ELR (cell line): ENCODE measurements at places on chromosomes 7 and 10.

DNA sequence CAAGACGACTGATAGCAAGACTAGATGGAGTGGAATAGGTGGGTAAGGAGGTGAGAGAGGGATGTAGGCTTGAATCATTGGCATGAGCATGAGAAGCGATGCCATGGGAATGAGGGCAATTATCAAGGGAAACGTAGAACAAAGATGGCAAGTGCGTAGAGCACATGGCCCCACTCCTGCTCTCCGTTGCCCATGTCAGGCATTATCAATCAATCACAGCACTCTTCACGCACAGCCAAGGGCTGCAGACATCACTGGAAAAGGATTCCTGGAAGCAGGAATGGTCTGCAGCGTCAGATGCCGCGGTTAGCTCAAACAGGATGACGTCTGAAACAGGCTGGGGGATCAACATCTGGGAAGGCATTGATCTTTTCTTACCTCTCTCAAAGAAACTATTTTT, 25.6 kb upstream of the GALNTL5 start:
- no peak for DNase-seq

- DNase-seq: no peak
Measured at GRCh38 chr7:89283302-89283701, 487.8 kb upstream of the TEX47 start.

DNA sequence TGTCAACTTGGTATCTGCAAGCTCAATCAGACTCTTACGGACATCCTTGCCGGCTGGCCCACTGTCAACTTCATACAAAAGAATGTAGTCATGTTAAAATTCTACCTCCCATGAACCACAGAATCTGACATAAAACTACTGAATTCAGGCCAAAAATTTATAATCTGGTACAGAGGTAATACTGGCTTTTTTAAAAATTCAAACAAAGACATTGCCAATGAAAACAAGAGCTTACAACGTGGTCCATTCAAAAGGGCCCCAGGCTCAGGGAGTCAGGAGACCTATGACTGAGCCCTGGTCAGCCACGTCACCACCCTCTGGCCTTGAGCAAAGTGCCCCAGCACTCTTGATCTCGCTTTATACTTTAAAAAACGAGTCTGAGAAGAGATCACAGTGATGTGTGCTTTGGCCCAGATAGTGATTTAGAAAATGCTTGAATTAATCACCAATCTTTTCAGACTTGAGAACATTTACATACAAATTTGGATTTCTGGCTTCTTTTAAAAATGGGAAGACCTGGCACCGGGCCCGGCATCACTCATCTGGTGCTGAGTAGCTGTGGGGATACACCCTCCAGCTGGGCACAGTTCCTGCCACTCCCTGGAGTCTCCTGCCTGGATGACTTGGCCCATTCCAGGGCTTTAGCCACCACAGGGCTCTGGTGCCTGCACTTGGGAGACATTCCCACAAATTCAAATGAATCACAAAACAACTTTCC, 94.1 kb downstream of the PIP4K2A start:
- DNase-seq: peak; percentile 98

DNA sequence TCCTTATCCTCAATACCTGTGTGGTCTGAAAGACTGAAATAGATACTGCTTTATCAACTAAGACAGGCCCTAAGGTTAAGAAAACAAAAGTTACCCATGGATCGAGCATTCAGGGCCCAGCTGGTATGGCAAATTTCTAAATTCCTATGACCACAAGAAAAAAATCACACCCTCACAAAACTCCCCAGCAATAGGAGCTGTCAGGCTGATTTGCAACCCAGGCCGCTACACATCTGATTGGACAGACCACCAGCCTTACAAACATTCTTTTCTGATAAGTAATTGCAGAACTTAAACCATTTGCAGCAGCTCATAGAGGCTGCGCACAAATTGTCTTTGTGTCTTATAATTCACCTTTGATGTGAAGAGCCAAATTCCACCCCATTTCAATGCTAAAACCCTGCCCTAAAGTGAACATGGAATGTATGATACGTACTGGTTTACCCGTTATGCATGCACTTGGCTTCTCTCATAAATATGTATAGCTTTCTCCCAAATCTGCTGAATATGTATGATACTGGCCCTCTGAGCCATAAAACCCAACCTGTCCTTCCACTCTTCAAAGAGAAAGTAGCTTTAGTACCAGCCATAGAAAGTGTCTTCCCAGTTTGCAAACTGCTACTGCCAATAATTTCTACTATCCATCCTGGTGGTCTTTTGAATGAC, 842.5 kb downstream of the GRID1 start:
- no peak for DNase-seq

GRCh38 chr10:125761961-125762360, 13.7 kb downstream of the MMP21 start:
- no peak for DNase-seq

DNA sequence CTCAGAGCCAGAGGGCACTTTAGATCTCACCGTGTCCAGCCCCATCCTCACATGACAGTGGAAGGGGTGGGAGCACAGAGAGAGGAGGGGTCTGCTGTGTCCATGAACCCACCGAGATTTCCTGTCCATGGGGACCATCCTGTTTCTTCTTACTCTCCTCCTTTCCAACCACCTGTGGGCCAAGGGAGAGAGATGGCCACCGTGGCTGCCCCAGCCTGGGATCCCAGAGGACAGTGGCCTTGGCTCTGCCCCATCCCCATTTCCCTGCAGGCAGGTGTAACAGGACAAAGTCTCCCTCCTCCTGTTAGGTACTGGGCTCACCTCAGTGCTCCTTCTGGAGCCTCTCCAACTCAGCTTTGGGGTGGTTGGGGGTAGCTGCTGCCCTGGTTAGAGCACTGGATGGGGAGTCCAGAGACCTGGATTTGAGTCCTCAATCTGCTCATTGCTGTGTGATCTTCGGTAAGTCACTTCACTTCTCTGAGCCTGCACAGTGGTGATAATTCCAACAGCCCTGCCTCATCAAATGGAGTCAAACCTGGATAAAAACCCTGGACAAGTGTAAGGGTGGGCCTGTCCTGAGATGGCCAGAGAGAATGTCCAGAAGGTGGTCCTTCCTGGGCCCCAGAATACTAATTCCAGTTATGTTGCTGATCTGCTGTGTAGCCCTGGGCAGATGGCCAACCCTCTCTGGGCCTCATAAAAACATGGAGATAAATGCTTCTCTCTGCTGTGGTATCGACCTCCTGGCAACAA, 17.8 kb upstream of the PCBD1 start:
- no peak for DNase-seq

DNA sequence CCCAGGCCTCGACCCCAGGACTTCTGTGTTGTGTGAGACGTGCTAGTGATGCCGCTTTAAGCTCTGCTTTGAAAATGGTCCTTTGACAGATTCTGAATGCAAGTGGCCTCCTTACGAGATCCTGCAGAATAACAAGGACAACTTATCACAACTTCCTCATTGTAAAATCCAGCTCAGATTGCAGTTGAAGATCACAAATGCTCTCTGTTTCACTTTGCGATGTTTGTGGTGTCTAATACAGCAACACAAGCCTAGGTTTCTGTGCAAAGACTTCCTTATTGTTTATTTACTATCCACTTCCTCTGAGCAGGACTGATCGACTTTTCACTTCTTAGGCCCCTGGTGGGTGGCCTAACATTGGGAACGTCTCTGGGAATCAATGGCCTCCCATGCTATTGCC, 31.7 kb upstream of the INSIG1 start:
- no peak for DNase-seq

GRCh38 chr7:91299952-91300775, 35.9 kb downstream of the FZD1 start:
- no peak for DNase-seq

DNA sequence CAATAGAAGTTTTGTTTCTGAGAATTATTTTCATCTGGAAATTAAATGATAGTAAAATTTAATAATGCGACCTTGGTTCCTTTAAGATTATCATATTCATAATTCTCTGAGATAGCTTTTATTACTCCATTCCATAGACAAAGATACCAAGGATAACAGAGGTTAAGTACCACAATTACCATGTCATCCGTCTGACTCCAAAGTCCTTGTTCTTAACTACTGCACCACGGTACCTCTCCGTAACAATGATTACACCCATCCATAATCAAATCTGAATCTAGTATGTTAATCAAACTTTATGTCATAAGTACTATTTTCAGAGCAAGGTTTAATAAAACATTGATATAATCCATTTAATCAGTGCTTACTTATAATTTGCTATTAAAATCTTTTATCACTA, 8.4 kb downstream of the ZDHHC6 start:
- DNase-seq: no peak

GRCh38 chr10:71999360-72000072, 35.3 kb downstream of the CHST3 start:
- peak; percentile 46 for DNase-seq

- DNase-seq: no peak
Measured at GRCh38 chr10:127735156-127735555, 1.8 kb upstream of the FOXI2 start.

DNA sequence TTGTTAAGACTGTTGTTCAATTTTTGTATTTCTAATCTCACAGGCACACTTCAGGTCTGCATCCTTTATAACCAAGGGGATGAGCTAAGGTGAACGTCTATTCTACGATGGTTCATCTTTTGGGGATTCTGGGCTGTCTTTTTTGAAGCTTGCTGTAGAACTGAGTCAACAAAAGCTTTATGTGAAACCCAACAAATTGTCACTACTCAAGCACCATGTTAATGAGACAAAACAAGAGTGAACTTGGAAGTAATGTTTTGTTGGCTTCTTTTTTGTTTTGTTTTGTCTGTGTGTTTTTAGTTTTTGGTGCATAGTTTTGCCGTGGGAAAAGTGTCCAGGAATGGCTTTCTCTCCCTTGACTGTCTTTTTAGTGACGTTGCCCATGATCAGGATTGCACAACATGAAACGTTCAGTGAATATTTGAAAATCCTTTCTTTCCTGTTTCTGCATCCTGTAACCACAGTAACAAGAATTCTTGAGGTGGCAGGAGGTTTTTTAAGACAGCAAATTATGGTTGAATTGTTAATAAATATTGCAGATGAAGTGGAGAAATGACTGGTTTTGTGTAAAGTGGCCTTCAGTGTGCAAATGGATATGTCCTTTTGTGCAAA, 65.6 kb downstream of the WIPF3 start:
- DNase-seq: peak; percentile 10
